GM04503 (cell line): ENCODE measurements at places on chromosomes 16 and 17.

- no peak for DNase-seq
Measured at GRCh38 chr17:15134363-15134762, 130.8 kb downstream of the PMP22 start.

GRCh38 chr17:56795221-56795865 lies 38.4 kb downstream of the C17orf67 start:
- no peak for DNase-seq

DNA sequence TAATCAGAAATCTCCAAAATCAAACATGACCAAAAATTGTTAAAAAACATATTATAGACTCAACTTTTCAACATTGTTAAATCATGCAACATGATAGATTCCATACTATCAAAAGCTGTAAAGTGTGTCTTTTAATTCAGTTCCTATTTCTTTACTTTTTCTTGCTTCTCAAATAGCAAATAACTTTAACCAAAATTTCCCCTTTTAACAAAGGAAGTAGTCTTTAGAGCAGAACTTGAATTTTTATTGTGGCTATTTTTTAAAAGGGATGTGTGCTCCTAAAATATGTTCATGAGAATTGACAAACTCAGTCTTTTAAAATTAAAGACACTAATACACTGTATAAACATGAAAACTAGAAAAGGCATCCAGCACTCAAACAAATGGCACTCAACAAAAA lies 49.1 kb downstream of the SPAG9 start:
- no peak for DNase-seq

GRCh38 chr17:61208301-61209105 lies 191.1 kb upstream of the TBX2 start:
- no peak for DNase-seq

- no peak for DNase-seq
Measured at GRCh38 chr17:9095390-9095789, 74.1 kb downstream of the NTN1 start.
